ENCODE measurements at places on chromosomes 2 and 18. TPM values are rescaled to one million over a fixed set of nuclear protein-coding genes. Genes with fewer than 3 reads are reported as not detected.

- no peak for DNase-seq
Measured at GRCh38 chr2:240818293-240819125, 1.5 kb downstream of the KIF1A start.

DNA sequence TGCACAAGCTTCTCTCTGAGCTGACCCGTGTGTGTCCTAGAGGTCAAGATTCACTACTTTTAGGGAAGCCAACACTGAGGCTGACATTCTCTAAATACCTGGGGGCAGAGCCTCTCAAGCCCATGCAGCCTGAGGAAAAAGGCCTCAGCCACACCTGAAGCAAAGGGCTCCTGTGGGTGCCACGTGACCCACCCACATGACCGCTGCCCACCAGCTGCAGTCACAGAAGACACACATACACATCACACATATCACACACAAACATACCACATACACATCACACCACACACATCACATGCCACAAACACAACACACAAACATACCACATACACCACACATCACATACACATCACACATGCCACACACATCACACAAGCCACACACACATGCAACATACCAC, 14.6 kb downstream of the TMEM177 start:
- DNase-seq = no peak

DNA sequence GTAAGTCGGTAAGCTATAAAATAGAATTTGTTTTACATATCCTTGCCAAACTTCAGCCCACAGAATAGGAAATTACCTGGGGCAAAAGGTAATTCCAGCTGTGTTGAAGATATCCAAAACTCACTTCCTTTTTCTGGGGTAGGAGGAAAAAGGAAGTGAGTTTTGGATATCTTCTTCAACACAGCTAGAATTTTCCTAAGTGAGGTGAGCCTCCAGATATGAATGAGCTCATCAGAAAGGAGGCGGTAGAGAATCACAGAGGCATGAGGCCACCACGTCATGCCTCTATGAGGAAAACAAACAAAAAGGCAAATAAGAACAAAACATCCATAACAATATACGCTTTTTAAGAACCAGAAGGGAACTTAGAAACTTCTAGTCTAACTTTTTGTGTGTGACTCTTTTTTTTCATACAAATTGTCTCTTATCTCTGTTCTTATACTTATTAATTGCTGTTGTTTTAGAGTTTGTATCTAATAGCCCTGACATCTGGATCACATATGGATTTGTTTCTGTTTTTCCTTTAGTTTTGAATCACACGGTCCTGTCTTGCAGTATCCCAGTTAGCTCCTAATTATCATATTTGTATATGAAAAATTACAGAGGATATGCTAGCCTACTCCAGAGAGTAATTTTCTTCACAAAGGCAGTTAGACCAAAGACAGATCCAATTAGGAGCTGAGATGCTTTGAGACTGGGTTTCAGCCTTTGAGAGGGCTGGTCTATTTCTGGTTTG, 104.5 kb downstream of the RBM43 start:
- peak; percentile 49 for DNase-seq

DNA sequence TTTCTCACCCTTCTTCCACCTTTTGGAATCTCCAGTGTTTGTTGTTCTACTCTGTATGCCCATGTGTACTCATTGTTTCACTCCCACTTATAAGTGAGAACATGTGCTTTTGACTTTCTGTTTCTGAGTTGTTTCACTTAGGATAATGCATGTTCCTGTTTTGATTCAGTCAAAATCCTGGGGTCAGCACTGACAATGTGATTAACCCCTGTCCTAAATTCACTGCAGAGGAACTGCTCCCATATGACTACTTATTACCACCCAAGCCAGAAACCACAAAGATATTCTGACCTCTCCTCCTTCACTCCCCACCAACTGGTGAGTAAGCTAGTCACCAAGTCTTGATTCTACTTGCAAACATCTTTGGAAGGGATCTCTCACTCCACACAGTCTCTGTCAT, 251.4 kb upstream of the TCF4 start:
- peak; percentile 68 for DNase-seq

GRCh38 chr2:18752022-18752493, 162.7 kb upstream of the NT5C1B start:
- no peak for DNase-seq

- DNase-seq = peak; percentile 66
Measured at GRCh38 chr2:237411683-237412423, 2.1 kb downstream of the COL6A3 start.

DNA sequence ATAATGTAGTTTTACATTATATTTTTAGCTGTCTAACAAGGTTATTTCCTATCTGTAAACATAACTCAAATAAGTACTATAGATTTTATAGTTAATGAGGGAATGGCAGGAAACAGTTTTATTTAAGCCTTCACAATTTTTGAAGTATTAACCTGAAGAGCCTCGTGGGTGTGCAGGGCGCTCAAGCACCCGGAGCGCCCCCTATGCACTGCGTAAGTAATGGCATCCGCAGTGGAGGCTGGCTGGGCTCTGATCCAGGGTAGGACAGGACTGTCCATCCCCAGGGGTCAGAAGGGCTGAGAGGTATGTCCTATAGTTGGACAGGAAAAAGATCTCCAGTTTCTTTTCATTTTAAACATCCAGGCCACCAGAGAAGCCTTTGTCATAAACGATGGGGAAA, 8.2 kb upstream of the GBX2 start:
- no peak for DNase-seq

DNA sequence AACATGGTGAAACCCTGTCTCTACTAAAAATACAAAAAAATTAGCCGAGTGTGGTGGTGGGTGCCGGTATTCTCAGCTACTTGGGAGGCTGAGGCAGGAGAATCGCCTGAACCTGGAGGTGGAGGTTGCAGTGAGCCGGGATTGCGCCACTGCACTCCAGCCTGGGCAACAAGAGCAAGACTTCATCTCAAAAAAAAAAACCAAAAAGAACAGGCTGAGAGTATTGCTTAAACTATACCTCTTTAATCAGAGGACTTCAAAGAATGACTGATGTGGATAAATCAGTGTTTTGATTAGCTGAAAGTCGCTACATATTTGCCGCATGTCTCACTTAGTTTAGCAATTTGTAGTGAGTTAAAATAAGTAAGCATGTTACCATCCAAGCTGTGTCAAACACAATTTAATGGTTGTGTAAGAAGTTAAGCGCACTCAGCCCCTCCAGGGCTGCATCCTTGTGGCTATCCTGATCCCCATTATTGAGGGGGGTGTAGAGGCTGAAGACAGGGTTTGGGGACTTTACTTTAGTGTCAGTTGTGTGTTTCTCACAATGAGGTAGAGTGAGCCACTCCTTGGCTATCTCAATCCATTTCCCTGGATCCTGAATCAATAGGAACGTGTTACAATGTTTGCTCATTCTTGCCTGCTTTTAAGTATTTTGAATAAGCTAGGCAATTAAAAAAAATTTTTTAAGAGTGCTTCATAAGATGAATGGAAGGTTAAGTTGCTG, 11.0 kb upstream of the FARP2 start:
- DNase-seq = peak; percentile 39

GRCh38 chr18:75977081-75977480, 518.0 kb downstream of the ZNF516 start:
- peak; percentile 2 for DNase-seq

DNA sequence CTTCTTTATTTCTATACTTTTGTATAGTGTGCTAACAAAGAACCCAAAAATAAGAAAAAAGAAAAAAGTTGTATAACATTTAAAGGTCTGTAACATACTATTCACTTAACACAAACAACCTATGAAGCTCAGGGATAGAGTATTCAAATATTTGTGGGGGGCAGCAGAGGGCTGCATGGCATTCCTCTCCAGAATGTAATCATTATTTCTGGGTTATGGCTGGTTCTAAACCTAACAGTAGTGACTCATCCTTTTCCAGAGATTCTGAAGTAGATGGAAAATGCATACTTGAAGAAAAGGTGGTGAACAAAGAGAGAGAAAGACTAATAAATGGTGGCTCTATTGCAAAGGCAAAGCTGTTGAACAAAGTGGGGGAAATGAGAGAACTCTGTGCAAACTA, 249.4 kb downstream of the NRXN1 start:
- peak; percentile 80 for DNase-seq

DNA sequence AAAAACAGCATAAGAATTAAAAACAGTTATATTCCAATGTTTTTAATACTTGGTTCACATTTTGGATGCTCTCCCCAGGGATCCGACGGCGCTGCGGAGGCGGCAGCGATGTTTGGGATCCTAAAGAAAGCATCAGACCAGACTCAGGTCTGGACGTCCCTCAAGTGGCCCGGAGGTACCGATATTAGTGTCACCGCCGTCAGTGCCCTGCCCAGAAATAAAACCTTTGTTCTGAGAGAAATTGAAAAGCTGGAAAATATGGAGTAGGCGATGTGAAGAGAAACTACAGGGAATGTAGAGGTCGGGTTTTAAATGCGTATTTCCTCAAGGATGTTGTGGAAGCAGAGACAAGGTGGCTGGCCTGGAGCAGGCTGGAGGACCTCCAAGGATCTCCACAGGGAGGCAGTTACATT, 683 bp upstream of the TBC1D8 start:
- no peak for DNase-seq

- peak; percentile 74 for DNase-seq
Measured at GRCh38 chr2:237254369-237254861, 159.5 kb downstream of the COL6A3 start.

DNA sequence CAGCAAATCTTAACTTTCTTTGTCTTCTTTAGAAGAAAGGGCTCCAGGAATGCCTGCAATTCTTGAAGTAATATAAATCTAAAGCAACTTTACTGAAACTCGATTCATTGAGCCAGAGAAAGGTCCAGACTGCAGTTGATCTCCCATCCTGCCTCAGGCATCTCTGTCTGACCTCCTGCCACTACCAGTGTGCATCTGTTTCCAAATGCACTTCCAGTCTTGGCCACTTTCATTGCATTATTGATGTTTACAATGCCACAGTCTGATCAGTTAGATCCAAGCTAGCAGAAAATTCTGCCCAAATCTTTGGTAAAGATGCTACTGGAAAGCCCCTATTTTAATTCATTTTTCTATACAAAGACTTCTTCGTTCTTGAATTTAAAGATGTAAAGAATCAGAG, 158.0 kb downstream of the RAPGEF4 start:
- DNase-seq = no peak

NPPC gene
- total RNA-seq = not detected

DSG1 gene
- total RNA-seq = not detected

RAB6C gene
- total RNA-seq = not detected

IRS1 gene
- total RNA-seq = 29.1 TPM

FSHR gene
- total RNA-seq = not detected

SPHKAP gene
- total RNA-seq = not detected

CNTNAP5 gene
- total RNA-seq = not detected
